ENCODE measurements at places on chromosomes 6 and 20.
A peak's percentile ranks its signal among the peaks of the same experiment; 100 is the strongest.

DNA sequence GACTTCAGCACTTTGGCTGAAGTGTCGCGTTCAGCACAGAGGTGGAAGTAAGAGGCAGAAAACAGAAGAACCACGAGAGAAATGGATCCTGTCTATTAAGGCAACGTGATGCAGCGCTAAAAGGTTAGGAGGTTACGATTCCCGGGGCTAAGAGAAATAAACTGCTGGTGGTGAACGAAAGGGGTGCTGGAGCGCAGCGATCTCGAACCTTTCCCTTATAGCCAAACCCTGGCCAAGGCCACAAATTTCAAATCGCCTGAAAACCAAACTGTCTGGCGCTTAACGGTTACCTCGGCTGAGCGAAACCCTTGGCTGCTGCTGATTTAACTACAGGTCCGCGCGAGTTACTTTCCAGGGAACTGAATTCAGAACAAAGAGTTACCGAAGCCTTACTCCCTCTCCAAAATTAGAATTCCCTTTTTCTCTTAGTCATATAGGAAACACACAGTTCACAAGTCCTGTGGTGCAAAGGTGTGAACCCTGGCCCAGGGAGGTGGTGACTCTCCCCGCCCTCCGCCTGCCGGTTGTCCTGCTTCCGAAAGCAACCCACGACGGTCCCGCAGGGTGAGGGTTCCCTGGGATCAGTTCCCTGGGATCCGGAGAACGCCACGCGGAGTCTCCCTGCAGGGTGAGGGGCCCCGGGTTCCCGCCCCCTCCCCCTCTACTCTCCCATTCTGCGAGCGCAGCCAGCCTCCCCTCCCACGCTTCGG is 1.3 kb upstream of the SLC35D3 start:
- DNase-seq = no peak

DNA sequence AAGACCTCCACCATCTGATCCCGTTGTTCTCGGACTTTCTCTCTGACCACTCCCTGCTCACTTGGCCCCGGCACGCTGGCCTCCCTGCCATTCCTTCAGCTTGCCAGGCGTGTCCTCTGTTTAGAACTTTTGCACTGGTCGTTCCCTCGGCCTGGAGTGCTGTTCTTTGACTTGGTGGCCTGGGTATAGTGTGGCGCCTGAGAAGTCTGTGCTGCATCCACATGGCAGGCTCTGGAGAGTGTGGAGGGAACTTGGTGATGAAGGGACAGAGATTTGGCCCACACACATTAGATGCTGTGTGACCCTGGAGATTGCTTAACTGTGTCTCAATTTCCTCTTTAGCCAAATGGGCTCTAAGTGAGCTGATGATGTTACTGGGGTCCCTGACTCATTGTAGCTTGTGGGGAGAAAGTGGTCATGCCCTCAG is 13.0 kb upstream of the TGM2 start:
- no peak for DNase-seq

DNA sequence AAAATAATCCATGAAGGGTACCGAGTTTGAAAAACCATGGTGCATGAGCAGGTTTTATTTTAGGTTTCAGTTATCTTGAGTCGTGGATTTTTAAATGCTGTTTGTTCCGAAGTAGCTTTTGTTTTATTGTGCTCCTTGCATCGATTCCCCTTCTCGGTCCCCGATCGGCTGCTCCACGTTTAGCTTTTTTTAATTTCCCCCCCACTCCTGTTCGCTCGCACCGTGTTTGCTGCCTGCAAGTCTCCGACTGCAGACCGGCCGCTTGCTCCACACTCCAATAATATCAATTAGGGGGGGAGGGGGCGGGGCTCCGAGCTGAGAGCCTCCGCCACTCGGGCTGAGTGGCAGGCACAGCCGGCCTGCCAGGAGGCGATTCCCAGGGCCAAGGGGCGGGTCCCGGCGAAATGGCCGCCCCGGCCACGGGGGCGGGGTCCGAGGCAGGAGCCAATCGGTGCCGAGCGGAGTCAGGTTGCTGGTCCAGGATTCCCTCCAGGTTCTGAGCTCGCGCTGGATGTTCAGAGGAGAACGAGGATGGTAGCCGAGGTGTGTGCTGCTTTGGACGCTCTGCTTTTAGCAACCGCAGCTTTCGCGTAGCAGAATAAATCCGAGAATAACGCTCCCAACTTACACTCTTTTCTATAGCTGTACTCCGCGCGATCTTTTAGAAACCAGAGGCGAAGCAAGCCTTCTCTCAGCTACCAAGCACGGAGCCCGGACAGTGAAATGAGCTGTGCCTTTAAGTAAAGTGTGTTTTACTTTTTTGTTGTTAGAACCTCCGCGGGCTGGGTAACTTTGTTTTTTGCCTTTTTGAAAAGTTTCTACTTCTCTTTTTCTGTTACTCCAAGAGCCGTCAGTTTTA is at the start of gene EPHA7:
Gene EPHA7, minus strand, starts transcription at position 256 of the 859 bp plus-strand sequence. Its CDS starts 218 bp downstream, at position 38.
- DNase-seq = no peak

DNA sequence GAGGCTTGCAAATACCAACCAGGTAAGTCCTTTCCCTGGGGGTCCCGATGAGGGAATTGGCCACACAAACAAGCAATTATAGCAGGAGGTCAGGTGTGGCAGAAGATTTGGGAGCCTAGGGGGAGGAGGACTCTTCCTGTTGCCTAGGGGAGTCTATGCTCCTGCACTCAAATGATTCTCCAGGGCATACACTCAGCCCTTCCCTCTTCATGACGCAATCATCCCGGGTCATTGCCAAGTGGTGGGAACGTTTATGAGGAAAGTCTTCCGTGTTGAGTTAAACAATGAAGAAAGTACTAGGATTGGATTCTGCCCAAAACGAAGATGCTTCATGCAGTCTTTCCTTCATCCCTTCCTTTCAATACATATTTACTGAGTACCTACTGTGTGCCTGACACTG is 186.5 kb upstream of the TSHZ2 start:
- DNase-seq = no peak

- DNase-seq = no peak
These were observed 275.6 kb downstream of the TFAP2B start for GRCh38 chr6:51094271-51094670.

DNA sequence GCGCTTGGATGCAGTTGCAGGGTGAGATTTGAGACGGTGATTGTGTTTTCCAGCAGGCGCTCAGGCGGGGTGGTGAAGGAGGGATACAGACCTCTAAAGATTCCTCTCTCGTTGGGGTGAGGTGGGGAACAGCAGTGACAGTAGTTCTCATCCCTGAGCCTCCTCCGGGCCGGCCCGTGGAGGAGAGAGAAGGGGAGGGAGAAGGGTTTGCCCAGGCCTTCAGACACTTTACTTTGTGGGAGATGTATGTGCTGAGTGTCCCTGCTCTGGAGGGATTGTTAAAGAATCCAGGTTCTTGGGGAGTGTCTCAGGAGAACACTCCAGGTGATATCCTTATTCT is 41.0 kb downstream of the PSMB9 start:
- DNase-seq = no peak

- no peak for DNase-seq
These were observed 303.4 kb downstream of the TAF4 start for GRCh38 chr20:61762167-61762710.

- no peak for DNase-seq
These were observed 579.2 kb downstream of the EPM2A start for GRCh38 chr6:145155873-145156782.

- DNase-seq = no peak
These were observed 54.1 kb upstream of the UBR2 start for GRCh38 chr6:42509765-42510164.

DNA sequence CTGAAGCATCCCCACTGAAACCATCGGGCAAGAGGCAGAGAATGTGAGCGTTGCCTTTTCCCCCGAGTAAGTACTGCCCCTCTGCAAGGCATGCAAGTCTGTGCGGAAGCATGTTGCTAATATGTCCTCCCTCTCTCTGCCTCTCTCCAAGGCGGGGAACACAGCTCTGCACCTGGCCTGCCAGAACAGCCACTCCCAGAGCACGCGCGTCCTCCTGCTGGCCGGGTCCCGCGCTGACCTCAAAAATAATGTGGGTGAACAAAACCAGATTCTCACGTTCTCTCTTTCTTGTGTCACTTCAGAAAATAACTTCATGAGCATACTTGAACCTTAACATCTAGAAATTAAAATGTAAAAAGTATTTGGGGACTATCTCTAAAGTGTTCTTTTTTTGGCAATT is 26.4 kb downstream of the LYRM2 start:
- DNase-seq = no peak

GRCh38 chr6:13239530-13240455 is 88.5 kb downstream of the TBC1D7 start:
- no peak for DNase-seq

DNA sequence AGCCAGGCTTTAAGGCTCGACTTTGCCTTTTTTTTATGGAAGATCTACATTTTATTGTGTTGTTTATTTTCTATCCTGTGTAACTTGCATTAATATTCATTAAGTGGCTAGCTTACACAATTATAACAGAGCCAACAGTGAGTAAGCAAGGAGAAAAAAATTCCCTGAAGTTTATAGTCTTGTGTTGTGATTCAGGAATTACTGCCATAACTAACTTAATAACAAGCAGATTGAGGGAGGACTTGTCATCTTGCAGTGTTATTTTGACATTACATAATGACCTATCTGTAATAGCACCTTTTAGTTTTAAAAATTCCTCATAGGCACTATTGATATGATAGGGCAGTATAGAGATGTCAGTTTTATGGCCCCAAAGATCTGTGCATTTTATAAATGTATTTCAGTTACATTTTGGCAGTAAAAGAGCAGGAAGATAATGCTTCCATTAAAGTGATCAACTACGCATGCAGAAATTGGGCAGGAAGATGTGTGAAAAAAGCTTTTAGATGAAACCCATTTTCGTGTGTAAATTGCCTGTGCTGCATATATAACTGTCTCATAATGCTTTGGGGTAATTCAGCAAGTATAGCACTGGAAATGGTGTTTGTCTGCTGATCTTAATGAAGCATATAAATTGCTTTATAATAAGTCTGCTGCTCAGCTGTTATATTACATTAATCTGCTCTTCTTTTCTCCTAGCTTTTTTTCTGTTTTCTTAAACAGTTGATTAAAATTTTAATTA is 123.0 kb downstream of the SMAP1 start:
- DNase-seq = no peak

DNA sequence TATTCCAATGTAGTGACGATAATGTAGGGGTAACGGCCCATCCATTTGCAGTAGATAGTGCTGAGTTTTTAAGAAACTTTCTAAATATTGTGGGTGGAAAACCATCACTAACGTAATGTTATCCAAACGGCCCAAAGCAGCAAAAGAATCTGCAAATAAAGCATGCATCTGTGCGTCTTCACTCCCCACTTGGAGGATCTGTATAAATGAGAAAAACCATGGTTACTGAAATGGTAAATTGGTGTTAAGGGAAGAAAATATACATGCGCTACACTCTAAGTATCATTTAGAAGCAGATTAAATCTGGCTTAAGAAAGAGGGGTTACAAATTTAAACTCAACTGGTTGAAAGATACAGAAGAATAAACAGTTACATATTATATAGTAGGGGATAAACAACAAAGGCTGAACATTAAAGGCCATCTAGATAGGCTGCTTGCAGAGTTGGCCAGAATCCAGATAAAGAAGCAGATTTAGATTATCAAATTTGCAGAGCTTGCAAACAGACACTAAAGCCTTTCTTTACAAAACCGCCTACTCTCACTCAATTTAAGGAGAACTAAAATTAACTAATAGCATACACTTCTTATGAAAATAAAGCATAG is 93.3 kb downstream of the SESN1 start:
- no peak for DNase-seq

DNA sequence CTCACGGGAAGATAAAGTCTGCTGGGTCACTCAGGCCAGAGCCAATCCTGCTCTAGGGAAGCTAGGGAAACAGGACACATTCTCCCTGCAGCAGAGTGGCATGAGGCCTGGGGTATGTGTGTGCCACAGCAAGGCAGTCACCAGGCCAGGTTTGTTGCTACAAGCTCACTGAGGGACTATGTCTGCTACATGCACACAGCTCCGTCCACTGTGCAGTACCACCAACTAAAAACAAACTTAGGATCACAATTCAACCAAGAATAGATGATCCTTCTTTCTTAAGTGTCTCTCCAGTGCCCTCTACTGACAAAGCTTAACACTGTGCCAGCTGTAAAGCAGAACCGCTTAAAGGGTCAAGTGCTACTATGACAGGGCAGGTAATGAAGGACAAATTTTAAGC is 192.5 kb downstream of the PTPRK start:
- DNase-seq = no peak

- DNase-seq = no peak
These were observed 10.7 kb downstream of the COL9A1 start for GRCh38 chr6:70292193-70292592.

DNA sequence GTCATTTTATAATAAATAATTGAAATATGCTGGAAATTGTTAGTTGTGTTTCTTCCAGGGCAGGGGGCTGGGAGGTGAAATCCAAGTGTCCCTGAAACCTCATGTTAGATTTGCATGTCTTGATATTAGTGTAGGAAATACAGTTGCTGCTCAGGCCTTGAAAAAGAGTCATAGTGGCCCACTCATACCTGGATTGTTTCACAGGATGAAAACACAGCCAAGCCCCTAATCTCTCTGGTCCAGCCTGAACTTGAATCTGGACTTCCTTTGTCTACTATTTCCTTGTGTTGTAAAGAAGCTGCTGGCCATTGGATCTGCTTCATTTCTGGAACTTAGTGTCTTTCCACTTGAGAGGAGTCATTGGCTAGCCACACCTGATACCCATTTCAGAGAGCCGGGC is 108.8 kb upstream of the JARID2 start:
- DNase-seq = no peak

DNA sequence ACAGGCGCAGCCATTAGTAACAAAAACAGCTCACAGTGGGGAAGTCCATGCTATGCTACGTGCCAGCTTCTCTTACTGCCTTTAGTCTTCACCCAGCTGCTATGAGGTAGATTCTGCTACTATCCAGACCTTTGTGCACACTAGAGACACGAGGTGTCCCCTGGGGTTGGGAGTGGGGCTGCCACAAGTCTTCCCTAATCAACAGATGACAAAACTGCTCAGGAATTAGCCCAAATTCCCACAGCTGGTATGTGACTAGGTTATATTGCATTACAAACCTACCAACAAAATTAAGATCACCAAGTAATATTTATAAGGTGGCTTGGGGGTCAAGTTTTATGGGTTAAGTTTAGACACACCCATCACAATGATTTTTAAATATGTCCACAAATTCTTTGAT is 63.3 kb downstream of the PSMB1 start:
- no peak for DNase-seq

- no peak for DNase-seq
These were observed 123.3 kb downstream of the KIF13A start for GRCh38 chr6:17863901-17864754.

- DNase-seq = peak; percentile 50
These were observed 144.2 kb downstream of the MYO6 start for GRCh38 chr6:75893058-75893775.

GRCh38 chr20:10276878-10277580 is 58.4 kb downstream of the SNAP25 start:
- no peak for DNase-seq

All from hematopoietic multipotent progenitor cell treated with erythropoietin and hydrocortisone succinate and interleukin-3 and kit ligand, for 17 days (in vitro differentiated cells).